ENCODE measurements at places on chromosomes 12 and 14.

DNA sequence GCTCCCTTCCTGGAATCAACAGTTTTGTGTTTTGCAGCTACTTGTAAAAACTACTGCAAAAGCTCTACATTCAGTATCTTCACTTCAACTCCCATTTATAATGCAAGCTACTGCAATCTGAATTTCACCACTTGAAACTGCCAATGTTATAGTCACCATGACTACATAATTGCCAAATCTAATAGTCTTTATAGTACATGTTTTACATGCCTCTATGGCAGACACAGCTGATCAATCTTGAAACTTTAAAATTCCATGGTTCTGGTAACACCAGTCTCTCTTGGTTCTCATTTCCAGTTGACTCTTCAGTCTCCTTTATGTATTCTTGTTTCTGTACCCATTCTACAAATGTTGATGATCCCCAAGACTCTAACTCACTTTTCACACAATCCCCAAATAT lies 185.9 kb downstream of the MED13L start:
- DNase-seq = no peak

DNA sequence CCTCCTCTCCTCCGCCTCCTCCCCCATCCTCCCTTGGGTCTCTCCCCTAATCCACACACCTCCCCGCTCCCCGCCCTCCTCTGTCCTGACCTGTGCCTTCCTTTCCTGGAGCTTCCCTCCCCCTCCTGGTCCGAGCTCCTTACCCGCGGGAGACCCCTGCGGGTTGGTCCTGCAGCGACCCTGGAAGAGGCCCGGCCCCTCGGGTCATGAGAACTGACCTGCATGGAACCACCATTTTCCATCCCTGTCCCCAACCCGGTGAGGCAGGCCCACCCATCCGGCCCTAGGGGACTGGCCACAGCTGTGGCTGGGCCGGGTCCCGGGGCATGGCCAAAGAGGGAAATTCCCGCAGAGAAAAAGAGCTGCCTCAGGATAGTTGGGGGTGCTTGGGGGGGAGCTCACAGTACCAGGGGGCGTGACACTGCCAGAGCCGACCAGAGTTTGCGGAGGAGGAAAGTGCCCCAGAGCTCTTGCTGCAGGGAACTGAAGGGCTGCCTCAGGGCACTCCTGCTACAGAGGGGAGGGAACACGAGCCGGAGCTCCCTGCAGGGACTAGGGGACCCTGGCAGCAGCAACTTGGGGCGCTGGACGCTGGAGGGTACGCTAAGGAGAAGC lies 613 bp downstream of the ARHGEF40 start:
- DNase-seq = no peak

- DNase-seq = no peak
These were observed 18.0 kb upstream of the SMUG1 start for GRCh38 chr12:54206791-54207190.

DNA sequence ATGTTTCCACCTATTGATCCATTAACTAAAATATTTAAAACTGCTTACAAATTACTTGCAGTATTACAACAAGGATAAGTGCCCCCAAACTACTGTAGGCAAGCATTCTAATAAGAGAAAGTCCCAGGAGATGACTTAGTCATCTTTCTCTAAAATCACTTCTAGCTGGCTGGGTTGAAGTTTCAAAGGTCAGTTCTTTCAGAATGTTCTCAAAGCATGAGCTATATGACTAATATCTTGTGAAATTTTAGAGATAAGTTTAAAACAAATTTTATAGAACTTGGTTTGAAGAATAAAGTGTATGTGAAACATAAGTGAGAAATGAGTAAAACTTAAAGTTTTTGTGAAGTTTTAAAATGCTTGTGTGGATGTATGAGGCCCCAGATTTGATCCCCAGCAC lies 24.3 kb upstream of the OR6J1 start:
- DNase-seq = no peak

DNA sequence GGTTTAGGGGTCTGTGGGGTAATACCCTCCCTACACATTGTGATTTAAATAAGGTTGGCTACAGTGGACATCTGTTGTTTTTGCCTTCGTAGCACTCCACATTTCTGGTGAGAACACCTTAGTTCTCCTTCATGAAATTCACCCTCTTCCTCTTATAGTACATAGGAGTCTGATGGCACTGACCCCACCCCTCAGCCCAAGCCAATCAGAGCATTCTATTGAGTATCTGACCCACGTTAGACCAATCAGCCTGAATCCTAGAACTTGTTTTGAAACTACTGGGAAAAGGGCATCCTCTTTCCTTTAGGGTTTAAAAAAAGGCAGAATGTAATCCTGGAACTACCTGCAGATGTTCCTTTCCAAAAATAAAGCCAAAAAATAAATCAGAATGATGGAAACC lies 15.8 kb upstream of the LRRC9 start:
- no peak for DNase-seq

- DNase-seq = no peak
These were observed 484.3 kb downstream of the NAV3 start for GRCh38 chr12:78315028-78315427.

DNA sequence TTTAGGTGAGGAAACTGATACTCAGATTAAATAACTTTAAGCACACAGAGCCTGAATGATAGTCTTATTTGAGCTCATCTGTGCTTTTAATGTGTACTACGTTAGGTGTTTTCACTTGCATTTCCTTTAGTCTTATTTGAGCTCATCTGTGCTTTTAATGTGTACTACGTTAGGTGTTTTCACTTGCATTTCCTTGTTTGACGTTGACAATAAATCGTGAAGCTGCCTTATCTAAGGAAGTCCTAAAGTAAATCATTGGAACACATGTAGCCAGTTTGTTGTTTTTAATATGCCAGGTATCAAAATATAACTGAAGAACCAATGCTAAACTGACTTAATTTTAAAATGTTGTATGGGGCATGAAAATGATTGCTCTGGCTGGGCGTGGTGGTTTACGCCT lies 2.0 kb downstream of the RAP1B start:
- no peak for DNase-seq

- no peak for DNase-seq
These were observed 359.0 kb downstream of the NAV3 start for GRCh38 chr12:78189656-78190055.

DNA sequence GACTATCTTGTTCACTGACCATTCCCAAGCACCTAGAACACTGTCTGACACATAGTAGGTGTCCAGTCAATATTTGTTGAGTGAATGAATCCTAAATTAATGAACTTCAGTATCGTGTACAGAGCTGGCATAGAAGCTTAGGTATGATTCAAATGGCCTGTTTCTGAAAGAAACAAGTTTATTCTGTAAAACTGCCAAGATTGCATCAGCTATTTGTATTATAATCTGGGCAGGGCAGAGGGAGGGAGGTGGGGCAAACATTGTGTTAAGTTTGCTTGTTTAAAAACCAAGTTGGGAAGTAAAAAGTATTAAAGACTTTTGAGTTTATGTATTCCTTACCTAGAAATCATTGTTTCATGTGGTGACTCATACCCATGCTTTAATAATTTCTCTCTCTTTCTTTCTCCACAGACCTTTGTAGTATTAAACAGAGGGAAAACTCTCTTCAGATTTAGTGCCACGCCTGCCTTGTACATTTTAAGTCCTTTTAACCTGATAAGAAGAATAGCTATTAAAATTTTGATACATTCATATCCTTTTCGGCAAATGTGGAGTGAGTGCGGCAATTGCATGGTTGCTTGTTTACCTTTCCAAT lies 92.8 kb downstream of the SCN8A start:
- DNase-seq = no peak

GRCh38 chr12:50112456-50113218 lies 601 bp downstream of the COX14 start:
- DNase-seq = no peak

- no peak for DNase-seq
These were observed 49.0 kb downstream of the FLRT2 start for GRCh38 chr14:85578930-85579329.

DNA sequence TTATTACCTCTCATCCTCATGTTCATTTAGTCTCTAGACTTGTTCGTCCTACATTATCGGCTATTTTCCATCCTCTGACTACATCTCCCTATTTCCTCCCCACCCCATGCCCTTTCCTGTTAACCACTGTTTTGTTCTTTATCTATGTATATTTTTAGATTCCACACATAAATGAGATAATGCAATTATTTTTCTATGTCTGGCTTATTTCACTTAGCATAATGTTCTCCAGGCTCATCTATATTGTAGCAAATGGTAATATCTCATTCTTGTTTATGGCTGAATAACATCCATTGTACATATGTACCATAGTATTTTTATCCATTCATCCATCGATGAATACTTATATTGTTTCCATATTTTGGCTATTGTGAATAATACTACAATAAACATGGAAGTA lies 84.6 kb upstream of the PTPRR start:
- no peak for DNase-seq

GRCh38 chr14:38972511-38972910 lies 130.5 kb downstream of the SEC23A start:
- DNase-seq = no peak

DNA sequence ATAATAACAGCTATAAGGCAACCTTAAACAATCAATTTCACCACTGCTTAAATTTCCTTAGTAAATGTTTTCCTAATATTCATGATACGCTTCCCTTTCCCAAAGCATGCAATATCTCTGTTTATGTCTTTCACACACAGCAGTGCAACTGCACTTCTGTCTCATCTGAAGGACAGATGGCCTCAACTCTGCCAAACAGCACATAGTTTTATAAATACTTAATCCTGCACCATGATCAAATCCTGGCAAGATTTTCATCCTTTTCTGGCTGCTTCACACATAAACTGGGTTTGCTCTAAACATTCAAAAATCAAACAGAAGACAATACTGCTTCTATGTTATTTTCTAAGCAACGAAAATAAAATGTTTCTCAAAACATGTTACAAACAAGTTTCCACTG lies 266.3 kb downstream of the ITPR2 start:
- DNase-seq = no peak

- DNase-seq = no peak
These were observed 9.4 kb upstream of the GAS2L3 start for GRCh38 chr12:100564090-100564489.

GRCh38 chr12:6523708-6524107 lies 10.6 kb upstream of the GAPDH start:
- no peak for DNase-seq

DNA sequence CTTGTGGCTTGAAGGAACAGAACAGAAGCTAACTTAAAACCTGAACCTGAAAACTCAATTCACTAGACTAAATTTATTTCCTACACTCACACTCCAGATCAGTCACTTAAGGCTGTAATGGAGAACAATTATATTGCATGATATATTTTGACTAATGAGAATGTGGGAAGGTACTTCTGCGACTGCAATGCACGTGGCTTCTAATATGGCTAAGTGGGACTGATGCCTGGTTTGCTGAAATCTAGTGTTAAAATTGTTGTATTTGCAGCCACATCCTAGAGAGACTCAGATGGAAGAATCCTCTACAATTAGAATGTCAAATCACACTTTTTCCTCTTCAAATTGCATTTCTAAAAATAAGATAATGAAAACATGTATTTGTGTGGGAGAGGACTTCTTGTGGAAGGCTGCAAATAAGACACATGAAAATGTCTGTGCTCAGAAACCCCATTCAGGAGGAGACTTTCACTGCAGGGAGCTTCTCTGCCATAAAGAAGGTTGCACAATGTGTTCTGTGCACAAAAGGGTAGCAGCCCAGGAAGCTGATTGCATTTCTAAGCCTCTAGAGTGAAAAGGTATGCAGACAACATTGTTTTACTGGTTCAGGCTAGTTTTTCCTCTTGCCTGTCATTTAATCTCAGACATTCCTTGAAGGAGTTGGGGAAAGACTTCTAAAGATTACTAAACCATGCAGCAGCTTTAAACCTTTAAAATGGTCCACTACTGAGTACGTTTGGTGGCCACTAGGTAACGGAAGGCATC lies 224.3 kb downstream of the NEDD1 start:
- DNase-seq = no peak

GRCh38 chr14:98208211-98208611 lies 1063.8 kb downstream of the BCL11B start:
- no peak for DNase-seq

DNA sequence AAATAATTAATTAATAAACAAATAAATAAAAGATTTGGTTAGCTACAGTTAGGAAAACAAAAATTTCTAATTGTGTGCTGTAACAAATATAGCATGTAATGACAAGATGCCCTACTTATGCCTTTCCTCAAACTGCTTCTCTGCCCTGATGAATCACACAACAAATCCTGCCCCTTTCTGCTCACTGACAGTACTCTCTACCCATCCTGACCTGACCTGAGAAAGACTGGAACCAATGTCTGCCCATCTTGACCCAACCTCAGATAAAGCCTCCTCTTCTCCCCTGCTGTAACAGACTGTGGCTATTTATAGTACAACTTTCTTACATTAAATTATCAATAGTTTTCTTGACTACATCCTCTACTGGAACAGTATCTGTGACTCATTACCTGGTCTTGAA lies 43.7 kb downstream of the PPP1R13B start:
- DNase-seq = no peak

DNA sequence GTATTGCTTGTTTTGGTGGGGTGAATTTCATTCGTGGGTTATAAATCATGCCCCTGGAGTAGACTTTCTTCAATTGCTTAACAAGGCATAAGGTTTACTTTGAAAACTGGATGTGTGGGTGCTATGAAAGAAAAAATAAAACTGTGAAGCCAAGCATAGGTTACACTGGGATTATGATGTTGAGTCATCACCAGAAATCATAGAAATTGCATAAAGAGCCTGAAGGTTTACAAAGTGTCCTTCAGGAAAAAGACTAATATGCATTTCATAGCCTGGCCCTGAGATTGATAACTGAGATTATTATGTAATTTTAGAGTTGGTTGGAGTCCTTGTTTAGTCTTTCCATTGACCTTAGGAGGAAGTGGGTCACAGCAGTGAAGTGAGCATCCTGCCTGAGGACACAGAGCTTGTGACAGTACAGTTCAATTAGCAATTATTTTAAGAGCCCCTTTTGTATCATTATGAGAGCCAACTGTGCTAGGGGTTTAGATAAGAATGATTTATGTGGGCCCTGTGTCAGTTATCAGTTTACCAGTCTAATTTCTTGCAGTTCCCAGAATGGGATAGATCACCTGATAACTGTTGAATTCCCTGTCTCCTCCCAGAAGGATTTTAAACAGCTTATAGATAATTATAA lies 13.6 kb downstream of the LRRK2 start:
- no peak for DNase-seq

DNA sequence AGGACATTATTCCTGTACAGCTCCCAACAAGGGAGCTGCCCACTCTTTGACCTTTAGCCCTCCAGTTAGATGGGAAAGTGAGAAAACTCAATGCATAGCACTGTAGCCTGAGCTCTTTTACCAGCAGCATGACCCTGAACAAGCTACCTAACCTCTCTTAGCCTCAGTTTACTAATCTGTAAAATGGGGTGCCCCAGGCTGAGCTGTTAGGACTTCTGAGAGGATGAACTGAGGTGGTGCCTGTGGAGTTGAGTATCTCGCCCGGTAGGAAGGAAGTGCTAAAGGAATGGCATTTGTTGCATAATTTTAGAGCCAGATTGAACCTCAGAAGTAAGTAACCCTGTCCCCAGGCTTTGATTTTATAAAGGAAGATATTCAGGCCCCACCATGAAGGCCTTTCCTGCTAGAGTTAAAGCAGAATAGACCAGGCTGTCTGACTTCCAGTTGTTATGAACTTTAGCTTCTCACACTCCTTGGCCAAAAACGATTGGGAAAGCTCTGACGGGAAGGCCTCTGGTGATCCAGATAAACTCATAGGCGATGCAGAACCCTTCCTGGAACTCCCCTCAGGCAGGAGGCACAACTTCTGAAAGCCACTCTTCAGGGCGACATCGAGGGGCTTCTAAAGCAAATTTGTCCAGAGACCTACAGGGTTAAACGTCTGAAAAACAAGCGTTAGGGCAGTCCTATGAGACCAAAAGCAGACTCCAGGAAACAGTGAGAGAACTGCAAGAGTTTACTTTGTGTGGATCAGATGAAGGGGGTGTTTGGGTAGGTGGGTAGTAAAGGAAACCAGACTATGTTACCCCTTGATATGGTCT lies 2.5 kb upstream of the SERPINA10 start:
- no peak for DNase-seq
